HCT116 (cell line): ENCODE measurements at places on chromosomes 12 and 14.

GRCh38 chr12:119013023-119013422 lies 31.7 kb downstream of the SRRM4 start:
- DNase-seq, result no peak
- no peaks in the 10 kb centered on the region for H3K36me3 ChIP-seq
- no peak overlapping the region for H3K27ac ChIP-seq
- no peak overlapping the region for H3K4me3 ChIP-seq
- 0 out of 2 replicates have a peak, but pooled peaks cover 10% of the 10 kb centered on the region for H3K27me3 ChIP-seq

DNA sequence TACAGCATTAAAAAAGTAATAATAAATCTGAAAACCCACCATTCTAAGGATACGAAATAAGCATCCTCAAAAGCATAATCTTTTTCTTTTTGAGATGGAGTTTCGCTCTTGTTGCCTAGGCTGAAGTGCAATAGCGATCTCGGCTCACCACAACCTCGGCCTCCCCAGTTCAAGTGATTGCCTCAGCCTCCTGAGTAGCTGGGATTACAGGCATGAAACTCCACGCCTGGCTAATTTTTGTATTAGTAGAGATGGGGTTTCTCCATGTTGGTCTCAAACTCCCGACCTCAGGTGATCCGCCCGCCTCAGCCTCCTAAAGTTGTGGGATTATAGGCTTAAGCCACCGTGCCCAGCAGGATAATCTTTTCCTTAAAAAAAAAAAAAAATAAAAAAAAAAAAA lies 4.3 kb downstream of the CCNT1 start:
- no peak for DNase-seq
- no peak overlapping the region for H3K27ac ChIP-seq
- H3K36me3 ChIP-seq, result peaks cover 33% of the 10 kb centered on the region
- no peak overlapping the region for H3K4me3 ChIP-seq
- H3K27me3 ChIP-seq, result no peaks in the 10 kb centered on the region

DNA sequence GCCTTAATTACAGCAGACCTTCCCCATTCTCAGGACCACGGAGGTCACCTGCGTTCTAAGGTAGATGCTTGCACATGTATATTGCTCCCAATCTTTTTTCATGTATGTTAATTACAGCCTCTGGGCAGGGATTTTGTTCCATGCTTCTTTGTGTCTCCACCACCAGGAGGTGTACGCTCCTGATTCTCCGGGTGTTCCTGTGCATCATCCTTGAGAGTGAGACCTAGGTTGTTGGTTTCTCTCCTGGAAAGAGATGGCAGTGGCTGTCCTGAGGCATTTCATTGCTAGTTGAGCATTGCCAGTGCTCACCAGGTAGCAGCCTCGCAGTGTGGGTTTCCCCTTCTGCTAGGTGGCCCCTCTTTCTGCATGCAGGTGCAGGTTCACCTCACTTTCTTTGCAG lies 52.8 kb downstream of the KCNK13 start:
- peaks cover 23% of the 10 kb centered on the region for H3K4me1 ChIP-seq
- no peaks in the 10 kb centered on the region for H3K27me3 ChIP-seq

- no peak overlapping the region for H3K27ac ChIP-seq
- no peak overlapping the region for H3K4me3 ChIP-seq
- H3K27me3 ChIP-seq, result peaks cover 3% of the 10 kb centered on the region; the same call in 1 of the 2 replicates
- DNase-seq, result no peak
Observed at GRCh38 chr12:131192951-131193350, 239.2 kb downstream of the ADGRD1 start.

- H3K4me1 ChIP-seq, result peaks cover 33% of the 10 kb centered on the region
- no peak for DNase-seq
- peaks cover 3% of the 10 kb centered on the region for H3K36me3 ChIP-seq
- H3K4me3 ChIP-seq, result peak overlapping the region; percentile 87
Observed at GRCh38 chr14:54488318-54488645, 498 bp downstream of the GMFB start.

GRCh38 chr12:80291108-80291754 lies 152.8 kb upstream of the PTPRQ start:
- H3K36me3 ChIP-seq, result no peaks in the 10 kb centered on the region
- no peaks in the 10 kb centered on the region for H3K27me3 ChIP-seq
- no peak overlapping the region for H3K4me3 ChIP-seq
- no peak overlapping the region for H3K27ac ChIP-seq
- DNase-seq, result no peak

- H3K4me1 ChIP-seq, result no peaks in the 10 kb centered on the region
- no peak overlapping the region for H3K4me3 ChIP-seq
Observed at GRCh38 chr14:71856199-71856919, 75.9 kb upstream of the RGS6 start.

- H3K4me3 ChIP-seq, result no peak overlapping the region
Observed at GRCh38 chr12:48422060-48422459, 50.3 kb upstream of the ANP32D start.

GRCh38 chr12:130835011-130835410 lies 4.0 kb downstream of the STX2 start:
- H3K4me1 ChIP-seq, result peaks cover 16% of the 10 kb centered on the region
- no peak overlapping the region for H3K4me3 ChIP-seq
- H3K27me3 ChIP-seq, result no peaks in the 10 kb centered on the region
- DNase-seq, result no peak
- H3K27ac ChIP-seq, result no peak overlapping the region
- no peaks in the 10 kb centered on the region for H3K36me3 ChIP-seq

DNA sequence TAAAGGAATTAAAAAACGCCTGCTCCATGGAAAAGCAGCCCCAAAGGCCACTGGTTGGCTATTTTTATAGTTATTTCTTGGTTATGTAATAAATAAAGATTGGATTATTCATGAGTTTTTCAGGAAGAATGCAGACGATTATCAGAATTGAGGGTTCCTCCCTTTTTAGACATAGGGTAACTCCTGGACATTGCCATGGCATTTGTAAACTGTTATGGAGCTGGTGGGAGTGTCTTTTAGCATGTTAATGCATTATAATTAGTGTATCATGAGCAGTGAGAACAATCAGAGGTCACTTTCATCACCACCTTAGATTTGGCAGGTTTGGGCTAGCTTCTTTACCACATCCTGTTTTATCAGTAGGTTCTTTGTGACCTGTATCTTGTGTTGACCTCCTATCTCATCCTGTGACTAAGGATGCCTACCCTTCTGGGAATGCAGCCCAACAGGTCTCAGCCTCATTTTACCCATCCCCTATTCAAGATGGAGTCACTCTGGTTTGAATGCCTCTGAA lies 728.7 kb downstream of the GALC start:
- no peak overlapping the region for H3K4me3 ChIP-seq
- no peak for DNase-seq
- H3K27me3 ChIP-seq, result no peaks in the 10 kb centered on the region
- no peak overlapping the region for H3K27ac ChIP-seq
- H3K36me3 ChIP-seq, result no peaks in the 10 kb centered on the region

DNA sequence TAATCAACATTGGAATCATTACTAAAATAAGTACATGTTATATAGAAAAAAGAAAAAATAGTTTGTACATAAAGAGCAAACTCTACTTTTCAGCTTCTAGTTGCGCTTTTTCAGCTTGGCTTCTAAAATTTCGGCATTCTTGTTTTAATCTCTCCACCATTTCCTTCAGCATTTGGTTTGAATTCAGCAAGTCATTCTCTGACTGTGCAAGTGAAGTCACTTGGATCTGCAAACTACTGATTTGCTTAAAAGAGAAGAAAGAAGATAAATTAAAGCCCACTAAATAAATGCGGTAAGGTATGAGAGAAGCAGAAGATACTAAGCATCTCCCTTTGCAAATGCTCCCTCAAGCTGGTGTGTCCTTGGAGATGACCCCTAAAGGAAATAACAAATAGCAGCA lies 126.3 kb downstream of the CEP83 start:
- H3K36me3 ChIP-seq, result no peaks in the 10 kb centered on the region
- no peak overlapping the region for H3K4me3 ChIP-seq
- DNase-seq, result no peak

DNA sequence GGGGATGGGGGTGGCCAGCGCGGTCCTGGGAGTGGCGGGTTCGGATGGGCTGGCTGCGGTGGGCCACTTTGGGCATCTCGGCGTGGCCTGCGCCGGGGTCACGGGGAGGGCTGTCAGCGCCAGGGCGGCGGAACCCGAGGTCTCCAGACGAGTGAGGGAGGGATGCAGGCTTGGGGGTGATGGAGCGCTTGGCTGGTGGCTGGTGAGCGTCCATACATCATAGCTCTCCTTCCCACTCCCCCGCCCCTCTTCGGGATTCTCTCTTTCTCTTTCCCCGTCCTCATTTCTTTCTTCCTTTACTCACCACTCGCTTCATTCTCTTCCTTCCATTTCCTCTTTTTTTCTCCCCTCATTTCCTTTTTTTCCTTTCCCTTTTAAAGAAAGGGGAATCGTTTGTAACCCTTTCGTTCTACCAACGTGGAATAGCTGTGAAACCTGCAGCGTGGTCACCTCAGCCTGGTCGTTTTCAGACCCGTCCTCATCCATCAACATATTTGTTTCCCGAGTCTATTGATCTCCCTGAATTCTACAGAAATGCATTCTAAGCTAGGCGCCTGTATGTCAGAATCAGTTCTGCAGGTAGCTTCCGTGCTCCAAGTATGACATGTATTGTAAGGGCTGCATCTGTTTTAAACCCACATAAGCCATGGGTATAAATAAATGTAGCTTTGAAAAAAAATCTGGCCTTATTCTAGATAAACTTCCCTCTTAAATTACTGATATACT lies 260.3 kb upstream of the E2F7 start:
- peak overlapping the region; percentile 44; the same call in 1 of the 2 replicates for H3K4me3 ChIP-seq
- no peak for DNase-seq
- H3K27me3 ChIP-seq, result no peaks in the 10 kb centered on the region
- H3K36me3 ChIP-seq, result no peaks in the 10 kb centered on the region

DNA sequence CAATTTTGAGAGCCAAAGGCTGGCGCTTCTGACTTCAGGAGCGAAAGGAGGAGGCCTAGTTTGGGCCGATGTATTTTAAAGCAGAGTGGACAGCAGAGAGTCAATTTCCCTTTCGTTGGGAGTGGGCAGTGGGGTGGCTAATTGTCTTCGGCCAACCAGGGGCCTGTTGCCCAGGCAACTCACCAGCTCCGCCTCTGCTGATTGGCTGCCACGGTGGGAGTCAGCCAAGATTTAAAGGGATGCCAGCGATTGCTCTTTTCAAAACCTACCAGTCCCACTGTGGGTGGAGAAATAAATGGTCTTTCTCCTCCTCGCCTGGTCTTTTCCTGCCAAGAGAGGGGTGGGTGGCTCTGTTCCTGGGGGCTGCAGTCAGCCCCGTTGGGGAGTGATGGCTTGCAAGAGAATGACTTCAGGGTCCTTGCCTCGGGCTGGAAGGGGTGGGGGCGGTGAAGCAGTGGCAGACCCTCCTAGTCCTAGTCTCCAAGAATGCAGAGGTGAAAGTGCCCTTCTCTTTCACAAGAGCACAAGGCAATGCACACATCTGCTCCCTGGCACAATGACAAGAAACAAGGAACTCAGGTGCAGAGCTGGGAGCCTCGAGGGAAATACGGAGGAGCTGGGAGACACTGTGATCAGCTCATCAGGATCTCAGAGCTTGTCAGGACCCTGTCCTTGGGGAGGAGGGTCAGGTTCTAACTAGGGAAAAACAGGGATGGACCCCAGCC lies 37.7 kb downstream of the RASAL1 start:
- H3K36me3 ChIP-seq, result no peaks in the 10 kb centered on the region
- H3K4me1 ChIP-seq, result peaks cover 8% of the 10 kb centered on the region; the same call in 1 of the 2 replicates
- H3K27ac ChIP-seq, result no peak overlapping the region
- H3K27me3 ChIP-seq, result no peaks in the 10 kb centered on the region
- DNase-seq, result no peak

GRCh38 chr12:66848967-66849366 lies 170.1 kb upstream of the GRIP1 start:
- H3K4me3 ChIP-seq, result no peak overlapping the region
- no peak for DNase-seq
- H3K4me1 ChIP-seq, result no peaks in the 10 kb centered on the region
- H3K27ac ChIP-seq, result no peak overlapping the region

GRCh38 chr12:50924439-50925341 lies 27.7 kb upstream of the HIGD1C start:
- peak; percentile 34 for DNase-seq
- peaks cover 21% of the 10 kb centered on the region for H3K4me1 ChIP-seq
- H3K36me3 ChIP-seq, result no peaks in the 10 kb centered on the region
- H3K27ac ChIP-seq, result peak overlapping the region; percentile 57
- H3K4me3 ChIP-seq, result peak overlapping the region; percentile 29
- no peaks in the 10 kb centered on the region for H3K27me3 ChIP-seq

- no peak overlapping the region for H3K4me3 ChIP-seq
- H3K27me3 ChIP-seq, result no peaks in the 10 kb centered on the region
- H3K4me1 ChIP-seq, result no peaks in the 10 kb centered on the region
- no peak for DNase-seq
Observed at GRCh38 chr14:86672080-86672479, 1142.1 kb downstream of the FLRT2 start.

- no peak overlapping the region; the same call in 1 of the 2 replicates for H3K27ac ChIP-seq
- H3K27me3 ChIP-seq, result no peaks in the 10 kb centered on the region
- no peak for DNase-seq
- no peak overlapping the region for H3K4me3 ChIP-seq
Observed at GRCh38 chr12:88509851-88510250, 70.4 kb downstream of the KITLG start.

GRCh38 chr12:28033538-28033915 lies 61.0 kb upstream of the PTHLH start:
- H3K27ac ChIP-seq, result no peak overlapping the region
- H3K36me3 ChIP-seq, result no peaks in the 10 kb centered on the region
- H3K4me3 ChIP-seq, result no peak overlapping the region
- no peaks in the 10 kb centered on the region for H3K4me1 ChIP-seq
- DNase-seq, result no peak

DNA sequence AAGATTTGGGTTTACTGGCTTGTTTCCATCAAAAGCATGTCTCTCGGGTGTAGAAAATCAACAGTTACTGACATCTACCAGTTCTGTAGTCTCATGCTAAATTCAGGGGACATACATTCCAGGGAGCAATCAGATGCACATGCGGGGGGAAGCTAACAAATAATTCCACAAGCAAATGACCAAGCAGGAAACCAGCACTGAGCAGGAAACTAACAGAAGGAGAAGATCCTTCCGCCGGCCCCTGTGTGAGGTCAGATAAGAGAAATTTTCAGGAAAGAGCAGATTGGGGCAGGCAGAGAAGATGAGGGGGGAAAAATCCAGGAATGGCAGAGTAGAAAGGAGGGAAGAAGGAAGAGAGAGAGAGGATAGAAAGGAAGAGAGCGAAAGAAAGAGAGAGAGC lies 127.6 kb upstream of the TMCC3 start:
- H3K27me3 ChIP-seq, result no peaks in the 10 kb centered on the region
- no peaks in the 10 kb centered on the region for H3K36me3 ChIP-seq
- H3K4me3 ChIP-seq, result no peak overlapping the region
- H3K4me1 ChIP-seq, result no peaks in the 10 kb centered on the region
- no peak overlapping the region for H3K27ac ChIP-seq
